CD14-positive monocyte (primary cell): ENCODE measurements at places on chromosomes 13 and 19. TPM values are rescaled to one million over a fixed set of nuclear protein-coding genes. Genes with fewer than 3 reads are reported as not detected.

DNA sequence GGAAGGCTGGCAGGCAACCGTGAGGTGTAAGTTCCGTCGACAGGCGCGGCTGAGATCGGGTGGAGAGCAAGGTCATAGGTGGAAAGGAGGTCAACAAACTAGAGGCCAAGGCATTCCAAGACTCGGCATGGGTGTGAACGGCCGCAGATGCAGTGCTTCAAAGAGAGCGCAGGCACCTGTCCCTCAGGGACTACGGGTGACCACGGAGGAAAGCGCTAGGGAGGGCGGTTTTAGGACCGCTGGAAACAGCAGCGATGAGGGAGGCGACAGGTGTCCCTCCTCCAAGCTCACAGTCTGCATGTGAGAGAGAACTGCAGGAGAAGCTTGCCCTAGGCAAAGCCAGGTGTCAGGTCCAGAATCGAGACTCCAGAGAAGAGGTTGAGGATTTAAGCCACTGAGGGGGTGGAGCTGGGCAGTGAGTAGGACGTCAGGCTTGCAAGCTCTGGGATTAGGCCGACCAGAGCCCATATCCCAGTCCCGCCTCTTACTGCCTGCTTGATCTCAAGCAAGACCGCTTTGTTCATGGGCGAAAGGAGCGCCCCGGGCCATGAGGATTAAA, 1.6 kb upstream of the MLNR start:
- no peak for DNase-seq

DNA sequence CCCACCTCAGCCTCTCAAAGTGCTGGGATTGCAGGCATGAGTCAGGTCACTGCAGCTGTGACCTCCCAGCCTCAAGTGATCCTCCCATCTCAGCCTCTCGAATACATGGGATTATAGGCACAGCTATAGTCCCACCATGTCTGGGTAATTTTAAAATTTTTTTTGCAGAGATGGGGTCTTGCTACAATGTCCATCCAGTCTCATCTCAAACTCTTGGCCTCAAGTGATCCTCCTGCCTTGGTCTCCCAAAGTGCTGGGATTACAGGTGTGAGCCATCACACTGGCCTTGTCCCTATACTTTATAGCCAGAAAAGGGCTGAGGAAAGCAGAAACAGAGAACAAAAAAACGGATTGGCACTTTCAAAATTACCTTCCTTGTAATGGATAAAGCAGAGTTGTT, 4.8 kb upstream of the FBXO27 start:
- no peak for DNase-seq

DNA sequence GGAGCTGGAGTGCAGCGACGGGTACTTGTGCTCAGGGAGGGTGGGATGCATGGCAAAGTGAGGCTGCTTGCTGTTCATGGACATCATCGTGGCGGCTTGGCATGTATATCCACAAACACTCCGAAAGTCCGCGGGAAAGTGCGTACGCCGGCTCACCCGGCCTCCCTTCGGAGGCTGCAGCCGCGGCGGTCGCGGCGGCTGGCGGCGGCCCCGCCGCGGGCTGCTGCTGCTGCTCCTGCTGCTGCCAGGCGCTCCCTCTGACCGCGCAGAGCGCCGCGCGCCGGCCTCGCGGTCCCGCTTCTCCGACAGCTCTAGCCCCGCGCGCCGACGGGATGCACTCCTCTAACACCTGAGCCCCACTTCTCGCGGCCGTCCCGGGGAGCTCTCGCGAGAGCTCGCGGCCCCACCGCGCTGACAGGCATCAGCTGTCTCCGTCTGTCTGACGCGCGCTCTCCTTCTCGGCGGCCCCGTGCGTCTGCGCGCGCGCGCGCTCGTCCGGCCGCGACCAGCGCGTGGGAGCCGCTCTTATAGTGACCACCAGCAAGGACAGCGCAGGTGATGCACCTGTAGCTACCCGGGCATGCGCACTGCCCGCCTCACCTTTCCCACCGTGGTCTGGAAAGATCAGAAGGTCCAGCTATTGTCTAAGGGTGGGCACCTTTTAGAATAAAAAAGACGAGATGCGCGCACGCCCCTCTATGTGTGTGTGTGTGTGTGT, at the start of gene POU4F1:
Gene POU4F1, minus strand, starts transcription at position 313 of the 718 bp plus-strand sequence. Its CDS starts 226 bp downstream, at position 87.
- DNase-seq = no peak

DNA sequence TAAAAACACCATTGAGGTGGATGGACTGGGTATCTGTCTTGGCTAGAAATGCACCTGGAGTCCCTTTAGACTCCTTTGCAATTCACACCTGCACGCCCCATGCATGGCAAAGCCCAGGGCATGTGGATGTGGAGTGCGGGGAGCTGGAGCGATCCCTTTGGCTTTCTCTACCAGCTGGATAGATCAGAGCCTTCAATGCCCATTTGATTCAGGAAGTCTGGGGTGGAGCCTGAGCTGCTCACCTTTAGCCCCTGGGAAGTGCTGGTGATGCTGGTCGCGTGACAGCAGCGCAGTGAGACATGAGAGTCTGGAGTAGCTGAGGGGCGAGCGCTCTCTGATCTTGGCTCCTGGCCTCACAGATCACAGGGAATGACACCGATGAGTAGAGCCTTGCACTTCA, 4.8 kb upstream of the ZNF536 start:
- DNase-seq = no peak

PSG7 gene
- polyA plus RNA-seq = not detected

ZNF419 gene
- 1.3 and 3.2 TPM in 2 replicates for polyA plus RNA-seq

ERICH6B gene
- polyA plus RNA-seq = not detected in 2 replicates
